BJ (cell line): ENCODE measurements at places on chromosomes 13 and 19.

- DNase-seq, result no peak
These were observed 29.0 kb downstream of the GPX4 start for GRCh38 chr19:1132552-1133383.

DNA sequence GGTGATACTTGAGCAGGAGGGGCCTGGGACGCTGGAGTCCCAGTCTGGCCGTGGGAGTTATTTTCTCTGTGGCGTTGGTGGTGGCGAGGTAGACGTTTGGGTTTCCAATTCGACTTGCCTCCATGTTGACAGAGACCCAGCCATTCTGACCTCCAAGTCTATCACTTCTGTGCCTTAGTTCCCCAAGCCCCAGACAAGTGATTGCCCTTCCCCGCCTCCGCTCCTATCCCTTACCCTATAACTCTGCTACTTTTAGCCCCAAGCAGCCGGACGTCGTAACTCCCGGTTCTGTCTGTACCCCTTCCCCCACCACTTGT is 549 bp downstream of the TIMM50 start:
- no peak for DNase-seq

GRCh38 chr19:33226550-33227241 is 1.0 kb upstream of the SLC7A10 start:
- no peak for DNase-seq

DNA sequence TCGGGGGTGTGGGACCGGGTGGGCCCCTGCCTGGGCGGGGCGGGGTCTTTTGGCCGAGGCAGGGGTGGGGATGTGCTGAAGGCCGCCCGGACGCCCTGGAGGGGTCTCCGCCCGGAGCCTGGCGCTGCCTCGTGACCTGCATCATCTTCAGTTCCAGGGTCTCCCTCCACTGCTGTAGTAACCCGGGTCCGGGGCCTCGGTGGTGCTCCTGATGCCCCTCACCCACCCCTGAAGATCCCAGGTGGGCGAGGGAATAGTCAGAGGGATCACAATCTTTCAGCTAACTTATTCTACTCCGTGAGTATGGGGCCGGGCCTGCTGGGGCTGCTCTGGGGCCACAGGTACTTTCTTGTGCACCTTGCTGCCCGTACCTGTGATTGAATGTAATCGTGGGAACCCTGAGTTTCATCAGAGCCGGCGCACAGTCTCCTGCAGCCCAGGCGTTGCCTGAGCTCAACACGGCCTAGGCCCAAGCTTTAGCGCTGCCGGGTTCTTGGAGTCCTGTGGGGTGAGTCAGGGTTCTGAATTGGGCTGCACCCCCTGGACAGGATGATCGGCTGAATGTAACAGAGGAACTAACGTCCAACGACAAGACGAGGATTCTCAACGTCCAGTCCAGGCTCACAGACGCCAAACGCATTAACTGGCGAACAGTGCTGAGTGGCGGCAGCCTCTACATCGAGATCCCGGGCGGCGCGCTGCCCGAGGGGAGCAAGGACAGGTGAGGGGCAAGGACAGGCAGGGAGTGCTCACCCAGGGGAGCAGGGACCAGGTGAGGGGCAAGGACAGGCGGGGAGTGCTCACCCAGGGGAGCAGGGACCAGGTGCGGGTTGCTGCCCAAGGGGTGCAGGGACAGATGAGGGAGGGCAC is 10.5 kb downstream of the PEAK3 start:
- no peak for DNase-seq

- DNase-seq, result no peak
These were observed 10.8 kb downstream of the TMEM38A start for GRCh38 chr19:16671652-16672274.

DNA sequence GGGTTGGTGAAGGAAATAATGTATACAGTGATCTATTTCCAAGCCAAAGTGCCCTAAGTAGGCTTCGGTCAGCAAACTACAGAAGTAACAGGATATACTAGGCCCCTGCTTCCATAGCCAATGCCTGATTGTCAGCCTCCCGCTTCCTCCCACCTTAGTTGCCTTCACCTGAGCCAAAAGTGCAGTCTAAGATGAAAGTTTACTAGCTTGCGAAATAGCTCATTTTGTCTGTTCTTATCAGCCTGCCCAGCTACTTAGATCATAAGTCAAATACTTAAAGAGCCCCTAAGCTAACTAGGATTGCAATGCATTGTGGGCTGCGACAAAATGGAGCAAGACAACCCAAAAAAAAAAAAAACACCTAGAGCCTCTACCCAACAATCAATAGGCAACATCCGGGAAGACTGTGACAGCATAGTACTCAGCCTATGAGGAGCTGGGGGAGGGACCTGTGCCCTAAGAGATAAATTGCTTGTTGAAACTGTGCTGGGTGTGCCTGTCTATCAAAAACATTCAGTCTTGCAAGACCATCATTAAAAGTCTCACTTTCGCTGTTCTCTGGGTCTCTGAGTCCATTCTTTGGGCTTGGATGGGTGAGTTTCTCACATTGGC is 454.7 kb upstream of the TSHZ3 start:
- DNase-seq, result no peak
